PC-3 (cell line): ENCODE measurements at places on chromosomes 5 and 9. TPM values are rescaled to one million over a fixed set of nuclear protein-coding genes. Genes with fewer than 3 reads are reported as not detected.

- no peak for DNase-seq
Measured at GRCh38 chr5:112329419-112330090, 89.5 kb downstream of the EPB41L4A start.

DNA sequence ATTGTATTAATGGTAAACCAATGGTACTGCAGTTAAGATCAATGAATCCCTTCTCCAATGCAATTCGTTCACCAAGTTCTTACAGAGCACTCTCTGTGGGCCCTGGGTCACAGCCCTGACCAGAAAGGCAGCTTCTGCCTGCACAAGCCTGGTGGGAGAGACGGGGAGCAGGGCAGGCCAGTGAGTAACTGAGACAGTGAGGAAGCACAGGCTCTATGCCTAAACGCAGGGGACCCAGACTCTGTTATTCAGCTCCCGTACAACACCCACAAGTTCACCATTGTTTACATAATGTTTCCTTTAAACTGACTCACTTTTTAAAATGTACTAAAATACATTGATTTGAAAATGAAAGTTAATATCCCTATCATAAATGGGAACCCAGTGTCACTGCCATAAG is 40.5 kb upstream of the CTSL start:
- DNase-seq = no peak

- no peak for DNase-seq
Measured at GRCh38 chr5:118796081-118796480, 192.3 kb downstream of the DTWD2 start.

- DNase-seq = no peak
Measured at GRCh38 chr9:133945314-133945975, 46.7 kb downstream of the VAV2 start.

GRCh38 chr5:91541696-91542095 is 158.6 kb upstream of the ARRDC3 start:
- DNase-seq = peak; percentile 69

DNA sequence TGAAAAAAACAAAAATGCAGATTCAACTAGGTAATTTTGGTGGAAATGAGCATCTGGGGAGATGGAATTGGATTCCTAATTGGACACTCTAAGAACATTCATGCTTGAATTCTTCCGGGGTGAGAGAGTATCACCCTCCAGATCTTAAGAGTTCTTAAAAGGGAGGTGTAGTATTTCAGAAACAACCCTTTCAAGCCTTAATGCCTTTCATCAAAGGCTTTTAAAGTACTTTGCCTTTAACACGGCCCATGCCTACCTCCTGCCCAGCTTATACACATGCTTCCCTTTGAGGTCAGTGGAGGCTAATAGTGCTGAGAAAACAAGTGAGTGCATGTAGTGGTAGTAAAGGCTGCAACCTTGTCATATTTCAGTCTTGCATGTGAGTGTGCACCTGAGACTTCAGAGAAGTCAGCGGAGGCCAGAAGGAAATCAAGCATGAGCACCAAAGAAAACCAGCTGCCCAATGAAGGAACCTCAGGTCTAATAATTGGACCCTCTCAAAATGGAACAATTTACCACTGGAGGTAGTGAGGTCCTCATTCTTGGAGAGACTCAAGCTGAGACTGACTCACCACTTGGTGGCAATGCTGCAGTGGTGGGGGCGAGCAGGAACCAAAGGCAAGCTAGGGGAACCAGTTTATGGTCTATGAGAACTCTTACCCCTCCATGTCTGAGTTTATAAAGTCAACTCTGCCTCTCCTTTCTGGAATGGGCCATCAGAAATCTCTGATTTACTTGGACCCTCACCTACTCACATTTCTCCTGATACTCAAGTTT is 98.4 kb upstream of the GDNF start:
- DNase-seq = no peak

GRCh38 chr5:66171349-66172344 is 27.5 kb downstream of the SREK1 start:
- DNase-seq = peak; percentile 46

DNA sequence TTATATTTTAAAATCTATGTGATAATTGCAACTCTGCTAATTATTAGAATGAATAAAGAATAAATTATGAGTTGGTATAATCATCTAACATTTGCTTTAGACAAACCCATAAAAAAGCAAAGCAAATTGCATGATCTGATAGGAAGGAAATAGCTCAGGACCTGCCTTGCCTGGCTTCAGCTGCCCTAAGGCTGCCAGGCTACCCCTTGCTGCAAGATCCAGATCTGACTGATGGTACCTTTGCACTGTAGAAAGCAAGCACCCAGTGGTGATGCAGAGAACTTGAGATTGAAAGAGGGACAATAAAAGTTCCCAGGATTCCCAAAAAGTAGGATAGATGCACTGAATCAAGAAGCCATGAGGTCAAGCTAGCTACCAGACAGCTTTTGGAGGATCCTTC is 100.9 kb upstream of the FSTL4 start:
- no peak for DNase-seq

- DNase-seq = peak; percentile 93
Measured at GRCh38 chr5:163248871-163249270, 188.5 kb upstream of the CCNG1 start.

- no peak for DNase-seq
Measured at GRCh38 chr9:68446836-68447235, 90.4 kb downstream of the PGM5 start.

- DNase-seq = no peak
Measured at GRCh38 chr5:34484216-34484920, 171.8 kb upstream of the RAI14 start.

- no peak for DNase-seq
Measured at GRCh38 chr9:130276955-130277354, 11.4 kb downstream of the HMCN2 start.

DNA sequence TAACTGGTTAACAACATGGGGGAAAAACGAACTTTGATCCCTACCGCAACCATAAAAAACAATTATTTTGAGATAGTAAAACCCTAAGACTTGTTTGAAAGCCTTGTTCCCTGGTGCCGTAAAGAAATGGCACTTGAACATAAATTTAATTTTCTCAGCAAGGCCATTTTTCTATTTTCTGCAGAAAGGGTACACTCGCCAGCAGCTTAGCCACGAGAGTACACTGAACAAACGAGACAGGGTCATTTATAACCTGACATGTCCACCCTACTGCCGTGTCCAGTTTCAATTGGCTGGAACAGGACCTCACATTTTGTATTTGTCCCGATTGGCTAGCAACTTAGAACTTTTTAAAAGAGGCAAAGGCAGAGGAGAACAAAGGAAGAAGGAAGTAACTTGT is 26.8 kb downstream of the FBXW11 start:
- DNase-seq = no peak

The ADCY2 gene
- total RNA-seq = not detected in 2 replicates

The FAM200C gene
- total RNA-seq = 1.5 and 2.6 TPM in 2 replicates

The DAB2IP gene
- total RNA-seq = 15.2 and 17.6 TPM in 2 replicates

The JAKMIP2 gene
- 0.15 TPM in 1 of 2 replicates, not detected in the other for total RNA-seq
